Spleen (tissue), 13 donors: ENCODE measurements at places on chromosomes 5 and 9. TPM values are rescaled to one million over a fixed set of nuclear protein-coding genes. Genes with fewer than 3 reads are reported as not detected.
A peak's percentile ranks its signal among the peaks of the same experiment; 100 is the strongest.

Gene CTNNA1
- 27.7 TPM for polyA plus RNA-seq

GRCh38 chr5:173638126-173639040 lies 21.9 kb upstream of the BOD1 start:
- no peak for DNase-seq

GRCh38 chr5:15577132-15577531 lies 77.2 kb downstream of the FBXL7 start:
- no peak for DNase-seq

GRCh38 chr9:111502506-111502905 lies 18.3 kb upstream of the ECPAS start:
- DNase-seq, result no peak

Gene PCDHB14
- polyA plus RNA-seq, result 0.93 TPM

Gene SLC6A3
- polyA plus RNA-seq, result 0.02 TPM

Gene BTNL8
- 0.58 TPM for polyA plus RNA-seq

- peak; percentile 90 for DNase-seq
Measured at GRCh38 chr9:127451858-127452656, 747 bp downstream of the LRSAM1 start.

- DNase-seq, result no peak
Measured at GRCh38 chr9:20566401-20566800, 55.9 kb downstream of the MLLT3 start.

Gene RNF180
- 0.72 TPM for polyA plus RNA-seq

Gene ZNF366
- 0.38 TPM for polyA plus RNA-seq

Gene TIMD4
- polyA plus RNA-seq, result 3.4 TPM

- DNase-seq, result peak; percentile 59
Measured at GRCh38 chr9:34549407-34549732, 26.6 kb upstream of the ENHO start.

Gene IL3
- not detected for polyA plus RNA-seq

DNA sequence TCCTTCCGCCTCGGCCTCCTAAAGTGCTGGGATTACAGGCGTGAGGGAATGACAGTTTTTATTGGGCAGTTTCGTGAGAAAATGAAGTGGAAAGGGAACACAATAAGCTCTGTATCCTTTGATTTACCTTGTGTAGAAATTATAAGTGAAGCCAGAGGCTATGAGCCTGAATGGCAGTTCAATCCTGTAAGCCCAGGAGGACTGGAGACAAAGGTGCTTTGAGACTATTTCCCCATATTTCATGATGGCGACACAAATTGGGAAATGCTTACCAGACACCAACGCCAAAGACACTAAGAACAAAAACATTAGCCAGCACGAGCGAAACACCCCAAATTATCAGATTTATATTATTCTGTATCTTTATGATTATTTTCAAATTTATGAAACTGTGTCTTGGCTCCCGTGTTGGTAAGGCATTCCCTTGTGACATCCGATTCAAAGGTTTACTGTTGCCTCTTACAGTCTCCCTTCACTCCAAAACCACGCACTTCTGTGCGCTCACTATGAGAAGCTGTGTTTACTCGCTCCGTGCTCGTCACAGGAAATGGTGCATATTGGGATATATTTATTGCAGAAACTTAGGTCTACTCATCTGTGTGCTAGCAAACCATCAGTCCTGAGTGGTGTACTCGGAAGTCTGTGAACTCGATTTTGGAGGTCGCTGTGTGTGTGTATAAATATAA lies 73.9 kb downstream of the SH3PXD2B start:
- DNase-seq, result no peak

Gene TSSK1B
- polyA plus RNA-seq, result not detected

Gene TAF11L12
- not detected for polyA plus RNA-seq

GRCh38 chr5:5373351-5373989 lies 49.0 kb upstream of the ICE1 start:
- DNase-seq, result no peak

DNA sequence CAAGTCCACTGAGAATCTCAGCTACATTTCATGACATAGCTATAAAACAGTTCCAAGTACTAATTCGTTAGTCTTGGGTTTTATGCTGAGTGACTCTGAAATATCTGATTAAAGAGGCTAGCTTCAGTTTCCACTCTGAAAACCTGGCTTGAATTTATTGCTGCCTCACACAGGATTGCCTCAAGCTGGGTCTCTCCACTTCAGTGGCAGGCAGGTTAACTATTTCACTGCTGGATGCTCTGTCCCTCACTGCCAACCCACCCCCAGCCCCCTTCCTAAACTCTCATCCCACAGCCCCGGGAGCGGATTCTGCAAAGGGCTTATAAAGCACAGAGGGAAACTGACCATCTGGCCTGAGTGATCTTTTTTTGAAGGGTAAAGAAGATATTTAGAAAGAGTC lies 318.3 kb downstream of the MLLT3 start:
- no peak for DNase-seq

Gene ACOT12
- polyA plus RNA-seq, result 0.03 TPM

- no peak for DNase-seq
Measured at GRCh38 chr5:25500635-25501034, 855.9 kb upstream of the CDH10 start.

Gene GBA2
- polyA plus RNA-seq, result 22.8 TPM

Gene PCDHA10
- 0.02 TPM for polyA plus RNA-seq

GRCh38 chr9:17597977-17598376 lies 19.1 kb downstream of the SH3GL2 start:
- DNase-seq, result no peak

- DNase-seq, result no peak
Measured at GRCh38 chr9:3858961-3859360, 333.2 kb upstream of the RFX3 start.

GRCh38 chr5:94250985-94251384 lies 367.4 kb downstream of the KIAA0825 start:
- no peak for DNase-seq

- no peak for DNase-seq
Measured at GRCh38 chr9:120569556-120569955, 10.4 kb downstream of the CDK5RAP2 start.

DNA sequence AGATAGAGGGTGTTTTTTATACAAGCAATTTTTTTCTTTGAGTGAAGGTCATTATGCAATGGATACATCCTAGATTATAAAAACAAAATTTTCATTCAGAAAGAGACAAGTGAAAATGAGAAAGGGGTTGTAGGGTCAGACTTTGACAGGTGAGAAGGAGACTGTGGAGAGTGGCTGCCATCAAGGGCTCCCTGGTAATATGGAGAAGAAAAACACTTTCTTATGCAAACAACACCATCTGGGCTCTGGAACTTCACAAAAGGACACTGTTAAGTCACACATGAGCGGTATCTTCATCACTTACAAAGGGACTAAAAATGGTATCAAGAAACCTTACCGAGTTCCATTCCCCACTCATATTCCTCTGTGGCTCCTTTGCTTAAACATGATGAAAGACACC lies 23.5 kb downstream of the C7 start:
- no peak for DNase-seq

GRCh38 chr5:10448754-10449360 lies 7.2 kb downstream of the ROPN1L start:
- no peak for DNase-seq

Gene TMEM252
- polyA plus RNA-seq, result not detected

- peak; percentile 62 for DNase-seq
Measured at GRCh38 chr5:180130291-180130869, 58.8 kb upstream of the RNF130 start.

- no peak for DNase-seq
Measured at GRCh38 chr9:35482071-35482470, 7.8 kb upstream of the RUSC2 start.

DNA sequence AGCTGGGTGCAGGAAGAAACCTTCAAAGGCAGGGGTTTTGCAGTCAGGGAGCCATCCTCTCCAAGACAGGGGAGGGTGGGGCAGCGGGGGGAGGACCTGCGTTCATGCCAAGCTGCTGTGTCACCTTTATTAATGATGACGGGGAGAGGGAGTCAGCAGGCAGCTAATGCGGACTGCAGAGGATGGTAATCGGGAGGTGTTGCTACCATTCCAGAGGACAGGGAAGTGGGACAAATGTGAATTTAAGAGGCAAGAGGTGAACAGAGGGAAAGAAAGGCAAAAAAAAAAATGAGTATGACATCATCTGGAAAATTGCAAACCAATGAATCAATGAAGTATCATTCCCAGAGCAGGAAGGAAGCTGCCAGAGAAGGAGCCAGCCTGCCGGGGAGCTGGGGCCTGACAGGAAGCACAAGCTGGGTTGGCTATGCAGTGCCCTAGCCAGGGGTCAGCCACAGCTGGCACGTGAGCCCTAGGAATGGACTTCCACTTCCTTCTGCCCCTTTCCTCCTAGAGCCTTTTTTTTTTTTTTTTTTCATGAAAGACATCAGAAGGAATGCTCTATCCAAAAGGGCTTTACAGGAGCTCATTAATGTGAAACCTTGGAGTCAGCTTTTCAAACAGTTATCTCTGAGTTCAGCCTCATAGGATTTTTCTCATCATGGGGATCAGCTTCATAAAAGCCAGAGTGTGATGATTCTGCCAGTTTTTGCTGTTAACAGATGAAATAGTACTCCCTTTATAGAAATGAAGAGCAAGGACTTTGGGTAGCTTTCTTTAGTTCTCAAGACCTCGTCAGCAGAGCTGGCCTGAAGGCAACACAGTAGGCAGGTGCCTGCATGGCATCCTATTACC lies 9.2 kb downstream of the INSYN2B start:
- peak; percentile 78 for DNase-seq

- peak; percentile 80 for DNase-seq
Measured at GRCh38 chr9:96877269-96877668, 23.0 kb upstream of the ZNF782 start.

DNA sequence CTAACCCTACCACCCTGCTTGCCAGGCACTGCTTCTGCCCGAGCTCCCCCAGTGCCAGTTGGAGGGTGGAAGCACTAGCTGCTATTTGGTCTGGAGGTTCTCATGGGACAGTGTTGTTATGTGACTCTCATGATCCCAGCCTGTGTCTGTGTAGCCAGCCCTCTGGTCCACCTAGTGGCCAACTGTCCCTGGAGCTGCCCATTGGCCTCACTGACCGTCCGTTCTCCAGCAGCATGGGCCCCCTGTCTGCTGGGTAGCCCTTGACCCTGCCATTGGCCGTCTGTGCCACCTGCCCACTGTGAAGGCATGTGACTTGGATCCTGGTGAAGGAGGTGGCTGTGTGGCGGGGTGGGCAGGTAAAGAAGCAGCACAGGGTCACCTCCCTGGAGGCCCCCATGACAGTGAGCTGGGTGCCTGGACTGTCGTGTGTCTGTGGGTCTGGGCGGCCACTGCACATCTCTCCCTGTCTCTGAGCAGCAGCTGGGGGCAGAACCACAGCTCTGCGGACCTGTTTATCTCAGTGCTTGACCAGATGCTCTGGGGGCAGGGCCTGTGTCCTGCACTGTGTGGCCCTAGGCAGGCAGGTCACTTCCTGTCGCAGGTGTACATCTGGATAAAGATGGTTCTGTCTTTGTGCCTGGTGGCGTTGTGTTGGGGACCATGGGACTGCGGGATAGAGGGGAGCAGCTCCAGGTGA lies 11.4 kb downstream of the PHF2 start:
- peak; percentile 64 for DNase-seq

DNA sequence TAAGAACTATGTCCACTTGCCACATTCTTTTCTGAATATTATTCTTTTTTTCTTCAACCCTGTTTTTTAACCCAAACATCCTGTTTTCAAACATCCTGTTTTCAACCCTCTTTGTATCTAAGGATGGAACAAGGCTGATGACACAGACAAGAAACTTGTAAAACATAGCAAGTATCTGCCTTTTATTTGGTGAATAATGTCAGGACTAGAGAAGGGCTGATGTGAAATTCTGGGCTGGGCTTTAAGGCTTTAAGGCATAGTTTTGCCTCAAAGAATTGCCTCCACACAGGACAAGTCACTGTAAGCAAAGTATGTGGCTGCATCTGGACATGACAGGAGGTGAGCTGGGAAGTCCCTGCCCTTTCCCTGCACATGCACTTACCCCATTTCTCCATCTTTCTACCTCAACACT lies 42.5 kb upstream of the RIC1 start:
- DNase-seq, result no peak

Gene PLPP7
- polyA plus RNA-seq, result 1.3 TPM

GRCh38 chr5:122129306-122129705 lies at the start of gene ZNF474:
TSS of gene ZNF474 (plus strand) at chr5:122129546. CDS start at chr5:122151991, 22,445 bp downstream.
- DNase-seq, result no peak

- DNase-seq, result no peak
Measured at GRCh38 chr5:121681229-121681855, 170.3 kb upstream of the FTMT start.

DNA sequence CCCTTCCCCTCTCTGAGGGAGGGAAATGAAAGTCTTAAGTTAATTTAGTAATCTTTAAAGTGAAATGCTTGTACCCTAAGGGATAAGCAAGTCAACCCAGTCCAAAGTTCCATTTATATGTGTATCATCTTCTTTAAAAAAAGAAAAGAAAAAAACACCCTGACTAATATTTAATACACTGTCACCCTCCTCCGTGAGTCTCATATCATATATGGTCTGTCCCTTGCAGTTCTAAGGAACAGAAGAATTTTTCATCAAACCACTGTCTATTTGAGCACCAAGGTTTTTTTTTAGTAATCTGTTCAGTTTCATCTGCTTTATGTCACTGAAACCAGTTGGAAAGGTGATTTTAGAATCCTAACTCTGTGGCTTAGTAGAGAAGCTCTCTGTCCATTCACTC lies 15.2 kb downstream of the TNIP1 start:
- DNase-seq, result no peak

GRCh38 chr5:9115093-9115492 lies 430.8 kb downstream of the SEMA5A start:
- DNase-seq, result no peak

Gene MAML1
- polyA plus RNA-seq, result 6.7 TPM

GRCh38 chr5:120507800-120508463 lies 43.8 kb downstream of the PRR16 start:
- DNase-seq, result no peak
